ENCODE measurements at places on chromosomes 6 and 20. TPM values are rescaled to one million over a fixed set of nuclear protein-coding genes. Genes with fewer than 3 reads are reported as not detected.

The DPPA5 gene
- not detected for total RNA-seq

The FLRT3 gene
- 8.7 TPM for total RNA-seq

The FAM50B gene
- 5.0 TPM for total RNA-seq

The CCDC170 gene
- 2.6 TPM for total RNA-seq

The DUSP15 gene
- not detected for total RNA-seq

The ALDH5A1 gene
- 0.28 TPM for total RNA-seq

The POM121L2 gene
- total RNA-seq = not detected

The DEFB123 gene
- not detected for total RNA-seq

The SCGN gene
- not detected for total RNA-seq

The KIF6 gene
- total RNA-seq = under 0.01 TPM

The COL12A1 gene
- total RNA-seq = 686 TPM

The CLVS2 gene
- total RNA-seq = under 0.01 TPM

The HLA-DRB1 gene
- not detected for total RNA-seq

The TTLL9 gene
- under 0.01 TPM for total RNA-seq

The PGC gene
- not detected for total RNA-seq

The VSTM2L gene
- 1.1 TPM for total RNA-seq

The TRIM15 gene
- total RNA-seq = not detected

The RPS6KA2 gene
- total RNA-seq = 109 TPM

The MAN1A1 gene
- total RNA-seq = 176 TPM

The RAB44 gene
- under 0.01 TPM for total RNA-seq

The PPP1R16B gene
- total RNA-seq = not detected

The CLPSL1 gene
- not detected for total RNA-seq

The EBF4 gene
- 0.57 TPM for total RNA-seq

The ZKSCAN3 gene
- total RNA-seq = 5.0 TPM

The RBPJL gene
- total RNA-seq = not detected

The NKAIN4 gene
- 0.18 TPM for total RNA-seq

The IPCEF1 gene
- total RNA-seq = 0.43 TPM

The SFTA2 gene
- total RNA-seq = not detected

The HSD17B8 gene
- 7.4 TPM for total RNA-seq

The CCN2 gene
- total RNA-seq = 25.3 TPM

The SPAG4 gene
- 22.0 TPM for total RNA-seq

The KCNQ2 gene
- not detected for total RNA-seq

The LRRN4 gene
- total RNA-seq = not detected

The EEF1A2 gene
- 3.0 TPM for total RNA-seq

The HLA-DMB gene
- total RNA-seq = under 0.01 TPM

The ADGRG6 gene
- total RNA-seq = 6.4 TPM

The PLCB1 gene
- 50.3 TPM for total RNA-seq

The COQ3 gene
- total RNA-seq = 3.0 TPM

The SYNGAP1 gene
- 3.9 TPM for total RNA-seq

The RAET1G gene
- 4.1 TPM for total RNA-seq

The PRSS16 gene
- total RNA-seq = 0.28 TPM

The PPDPF gene
- 17.5 TPM for total RNA-seq

The CPNE5 gene
- 0.55 TPM for total RNA-seq

The TMC2 gene
- total RNA-seq = 0.18 TPM

The MDC1 gene
- total RNA-seq = 2.4 TPM

The TFEB gene
- 1.8 TPM for total RNA-seq

The VPS16 gene
- total RNA-seq = 72.2 TPM

The TXLNB gene
- total RNA-seq = 0.46 TPM

The SRMS gene
- not detected for total RNA-seq

The FOXF2 gene
- 3.8 TPM for total RNA-seq

The GPR6 gene
- total RNA-seq = not detected

The SSTR4 gene
- total RNA-seq = not detected

The GSTA4 gene
- 37.3 TPM for total RNA-seq

The C6orf58 gene
- total RNA-seq = under 0.01 TPM

The RAET1L gene
- not detected for total RNA-seq

Measured in smooth muscle cell of bladder (primary cell).